ENCODE measurements at places on chromosomes 3 and 15.

GRCh38 chr15:37098468-37099318, 1.7 kb downstream of the MEIS2 start:
- DNase-seq = peak; percentile 55

- DNase-seq = no peak
These were observed 405.1 kb downstream of the ROBO1 start for GRCh38 chr3:79362571-79363270.

GRCh38 chr15:37756407-37756806, 178.0 kb upstream of the TMCO5A start:
- DNase-seq = no peak

DNA sequence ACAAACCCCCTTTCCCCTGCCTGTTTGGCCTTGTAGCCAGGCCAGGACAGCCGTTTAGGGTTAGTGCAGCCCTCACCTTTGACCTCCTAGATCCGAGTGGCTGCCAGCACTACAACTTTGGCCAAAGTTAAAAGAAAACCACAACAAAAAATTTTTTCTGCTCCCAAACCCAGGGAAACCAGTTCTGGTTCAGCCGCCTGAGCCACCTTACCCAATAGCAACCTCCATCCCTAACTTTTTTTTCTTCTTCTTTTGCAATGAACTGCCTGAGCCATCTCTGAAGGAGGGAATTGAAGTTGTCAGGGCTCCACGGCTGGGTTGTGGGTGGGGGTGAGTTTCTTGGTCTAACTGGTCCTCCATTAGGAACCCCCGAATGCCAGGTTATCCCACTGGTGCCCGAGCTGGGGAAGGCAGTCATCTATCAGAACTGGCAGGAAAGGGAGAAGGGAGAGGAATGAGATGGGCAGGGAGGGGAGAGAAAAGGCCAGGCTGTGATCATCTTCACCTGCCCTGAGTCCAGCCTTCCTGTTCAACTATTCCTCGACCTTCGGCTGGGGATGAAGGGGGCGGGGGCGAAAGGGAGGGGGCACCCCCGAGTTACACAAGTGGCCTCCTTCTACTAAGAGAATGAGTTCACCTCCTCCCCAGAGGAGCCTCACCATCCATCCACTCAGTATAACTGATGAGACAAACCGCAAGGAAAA, 6.2 kb upstream of the NR2F2 start:
- DNase-seq = no peak

DNA sequence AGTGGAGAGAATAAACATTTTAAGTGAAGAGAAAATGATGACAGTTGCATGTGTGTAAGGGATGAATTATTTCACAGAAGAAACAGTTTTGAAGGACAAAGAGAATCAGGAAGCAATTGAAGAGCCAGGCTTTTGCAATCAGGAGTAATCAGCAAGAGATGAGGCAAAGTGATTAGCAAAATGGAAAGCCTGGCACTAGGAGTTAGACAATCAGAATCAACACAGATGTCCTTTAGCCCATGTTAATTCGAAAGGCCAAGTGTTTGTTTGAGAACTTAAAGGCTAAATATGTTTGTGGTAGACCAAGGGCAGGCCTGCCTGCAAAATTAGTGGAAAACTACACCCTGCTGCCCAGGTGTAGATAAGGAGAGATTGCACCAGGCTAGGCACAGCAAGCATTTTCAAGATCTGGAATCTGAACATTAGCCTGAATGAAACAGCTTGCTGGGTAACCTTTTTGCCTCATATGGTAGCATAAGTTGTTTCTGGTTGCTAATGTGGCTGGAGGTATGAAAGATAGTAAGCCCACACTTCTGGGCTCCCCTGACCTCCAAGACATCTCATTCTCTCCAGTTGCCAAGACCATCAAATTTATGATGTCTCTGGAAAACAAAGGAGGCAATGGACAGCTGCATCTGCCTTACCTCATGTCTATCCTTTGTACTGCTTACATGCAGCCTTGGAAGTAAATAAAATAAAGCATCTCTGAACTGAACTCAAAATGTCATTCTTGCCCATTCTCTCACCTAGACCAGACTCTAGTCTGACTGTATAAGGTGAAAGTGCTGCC, 22.0 kb upstream of the LEKR1 start:
- no peak for DNase-seq

DNA sequence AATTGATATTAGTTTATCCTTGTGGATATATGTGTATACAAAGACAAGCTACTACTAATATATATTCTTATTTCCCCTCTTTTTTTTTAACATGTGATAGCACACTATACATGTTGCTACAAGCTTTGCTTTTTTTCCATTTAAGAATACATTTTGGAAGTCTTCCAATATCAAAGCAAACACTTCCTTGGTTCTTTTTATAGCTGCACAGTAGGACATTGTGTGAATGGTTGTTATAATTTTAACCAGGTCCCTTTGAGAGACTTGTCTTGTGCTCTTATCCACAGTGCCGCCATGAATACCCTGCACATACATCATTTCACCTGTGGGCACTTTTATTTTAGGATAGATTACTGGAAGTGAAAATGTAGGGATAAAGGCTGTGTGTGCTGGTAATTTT, 88.7 kb downstream of the CACNA2D3 start:
- DNase-seq = no peak
